ENCODE measurements at places on chromosomes 3 and 15. TPM values are rescaled to one million over a fixed set of nuclear protein-coding genes. Genes with fewer than 3 reads are reported as not detected.

Gene IL20RB
- total RNA-seq = 95.1 TPM

DNA sequence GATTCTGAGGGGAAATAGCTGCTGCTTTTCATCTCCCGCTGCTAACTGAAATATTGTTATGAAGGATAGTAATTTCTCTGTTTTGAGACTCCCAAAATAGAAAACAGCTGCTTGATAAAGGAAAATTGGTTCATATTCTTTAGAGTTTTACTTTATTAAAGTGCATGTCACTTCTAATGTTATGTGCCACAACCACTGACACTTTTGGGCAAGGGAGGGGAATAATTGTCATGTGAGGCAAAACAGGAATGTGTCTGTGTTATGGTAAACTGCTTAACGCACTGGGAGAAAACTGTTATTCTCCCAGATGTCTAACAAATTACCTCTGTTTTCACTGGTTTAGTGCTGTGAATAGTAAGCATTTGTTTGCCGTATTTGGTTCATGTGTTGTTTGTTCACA is 201.6 kb downstream of the PDZRN3 start:
- no peak for DNase-seq

DNA sequence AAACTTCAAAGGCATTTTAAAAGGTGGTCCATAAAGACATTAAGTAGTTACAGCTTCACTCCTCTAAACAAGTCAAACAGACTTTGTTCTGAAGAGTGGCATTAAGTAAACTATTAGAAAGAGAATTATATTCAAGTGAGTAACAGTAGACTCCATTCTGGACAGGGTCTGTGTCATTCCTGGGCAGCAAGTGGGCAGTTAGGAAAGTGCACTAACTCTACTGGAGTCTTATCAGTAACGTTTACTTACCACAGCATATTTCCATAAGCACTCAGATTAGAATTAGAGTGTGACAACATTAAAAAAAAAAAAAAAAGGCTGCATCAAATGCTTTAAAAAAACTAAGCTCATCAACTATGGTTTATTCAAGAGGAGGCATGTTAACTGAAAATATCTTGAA is 10.6 kb downstream of the UBR1 start:
- no peak for DNase-seq

DNA sequence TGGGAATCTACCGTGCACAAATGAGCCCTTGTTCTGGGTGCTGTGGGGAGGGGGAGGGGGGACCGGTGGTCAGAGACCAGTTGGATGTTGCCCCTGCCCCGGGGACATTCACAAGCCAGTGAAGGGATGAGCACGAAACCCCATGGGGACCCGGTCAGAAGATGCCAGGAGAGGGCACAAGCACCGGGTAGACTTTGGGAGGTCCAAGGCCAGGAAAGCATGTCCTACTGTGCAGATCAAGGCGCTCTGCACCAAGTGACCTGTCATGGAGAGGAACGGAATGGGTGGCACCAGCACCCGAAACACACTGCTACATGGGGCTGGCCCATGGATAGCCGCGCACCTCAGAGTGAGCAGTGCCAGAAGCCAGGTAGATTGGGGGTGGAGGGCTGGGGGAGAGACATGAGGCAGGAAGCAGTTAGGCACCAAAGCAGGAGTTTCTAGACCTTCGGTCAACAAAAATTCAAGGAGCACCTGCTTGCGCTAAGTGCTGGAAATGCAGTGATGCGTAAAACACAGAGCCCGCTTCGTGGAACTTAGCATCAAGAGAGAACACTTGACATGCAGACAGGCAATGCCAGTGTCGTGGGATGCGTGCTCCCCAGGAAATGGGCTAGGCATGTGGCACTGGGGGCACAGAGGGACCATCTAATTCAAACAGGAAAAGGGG is 99.1 kb downstream of the CPN2 start:
- DNase-seq = no peak

Gene FSIP1
- 0.38 TPM for total RNA-seq

DNA sequence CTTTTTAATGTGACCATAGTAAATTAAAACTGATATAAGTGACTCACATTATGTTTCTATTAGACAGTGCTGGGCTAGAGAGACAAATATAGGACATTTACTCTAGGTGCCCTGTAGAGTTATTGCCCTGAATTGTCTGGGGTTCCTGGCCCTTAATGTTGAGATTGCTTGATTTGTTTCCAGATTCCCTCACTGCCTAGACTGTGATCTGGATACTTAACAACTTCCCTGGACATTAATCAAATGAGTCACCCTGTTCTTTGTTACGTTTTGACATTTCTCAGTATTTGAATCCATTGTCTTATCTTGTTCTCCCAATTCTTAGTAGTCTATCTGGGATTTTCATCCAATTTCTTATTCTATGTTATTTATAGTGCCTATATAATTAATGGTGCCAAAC is 65.8 kb downstream of the DTWD1 start:
- DNase-seq = no peak

GRCh38 chr3:78632925-78633553 is 1134.8 kb downstream of the ROBO1 start:
- DNase-seq = no peak

- DNase-seq = no peak
Observed at GRCh38 chr15:55118344-55118870, 78.3 kb downstream of the RSL24D1 start.

- DNase-seq = no peak
Observed at GRCh38 chr3:121483290-121483689, 62.5 kb downstream of the POLQ start.

Gene NR1I2
- total RNA-seq = not detected

GRCh38 chr3:122088531-122088930 is 33.4 kb downstream of the CD86 start:
- no peak for DNase-seq

DNA sequence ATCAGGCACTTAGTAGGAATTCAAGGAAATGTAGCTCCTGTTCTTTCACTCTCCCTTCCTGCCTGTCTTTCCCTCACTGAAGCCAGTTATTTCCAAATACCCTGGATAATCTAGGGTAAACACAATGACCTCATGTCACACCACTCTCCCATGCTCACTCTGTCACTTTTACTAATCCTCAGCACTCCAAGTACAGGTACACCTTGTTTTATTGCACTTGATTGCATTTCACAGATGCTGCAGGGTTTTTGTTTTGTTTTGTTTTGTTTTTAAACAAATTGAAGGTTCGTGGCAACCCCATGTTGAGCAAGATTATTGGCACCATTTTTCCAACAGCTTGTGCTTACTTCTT is 40.8 kb downstream of the PPM1L start:
- DNase-seq = no peak

Gene ZNF80
- not detected for total RNA-seq

- no peak for DNase-seq
Observed at GRCh38 chr3:109924196-109924595, 586.9 kb upstream of the DPPA4 start.

Gene UROC1
- not detected for total RNA-seq

- no peak for DNase-seq
Observed at GRCh38 chr3:152222327-152222726, 46.4 kb upstream of the MBNL1 start.

DNA sequence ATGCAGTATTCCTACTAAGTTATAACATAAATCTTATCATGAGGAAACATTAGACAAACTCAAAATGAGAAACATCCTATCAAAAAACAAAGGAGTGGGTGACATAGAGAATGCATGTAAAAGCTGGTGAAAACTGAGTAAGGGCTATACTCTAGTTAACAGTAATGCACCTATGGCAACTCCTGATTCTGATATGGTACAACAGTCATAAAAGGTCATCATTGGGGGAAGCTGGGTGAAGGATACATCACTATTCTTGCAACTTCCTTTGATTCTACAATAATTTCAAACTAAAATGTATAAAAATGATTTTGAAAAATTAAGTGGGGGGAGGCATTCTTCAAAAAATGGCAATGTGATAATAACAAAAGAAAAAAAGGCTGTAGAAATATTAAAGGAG is 6.8 kb downstream of the PIK3R4 start:
- no peak for DNase-seq

Gene DIS3L
- total RNA-seq = 16.4 TPM
